EL (cell line): ENCODE measurements at places on chromosomes 11 and 22.

GRCh38 chr11:123945132-123945531 is 1.5 kb upstream of the OR6T1 start:
- DNase-seq = no peak

GRCh38 chr22:30968015-30968923 is at the start of gene MORC2:
Gene MORC2 (minus strand): TSS chr22:30968774. CDS start chr22:30967889, 885 bp downstream.
- no peak for DNase-seq

- DNase-seq = no peak
Measured at GRCh38 chr22:27627901-27628300, 173.7 kb downstream of the MN1 start.

DNA sequence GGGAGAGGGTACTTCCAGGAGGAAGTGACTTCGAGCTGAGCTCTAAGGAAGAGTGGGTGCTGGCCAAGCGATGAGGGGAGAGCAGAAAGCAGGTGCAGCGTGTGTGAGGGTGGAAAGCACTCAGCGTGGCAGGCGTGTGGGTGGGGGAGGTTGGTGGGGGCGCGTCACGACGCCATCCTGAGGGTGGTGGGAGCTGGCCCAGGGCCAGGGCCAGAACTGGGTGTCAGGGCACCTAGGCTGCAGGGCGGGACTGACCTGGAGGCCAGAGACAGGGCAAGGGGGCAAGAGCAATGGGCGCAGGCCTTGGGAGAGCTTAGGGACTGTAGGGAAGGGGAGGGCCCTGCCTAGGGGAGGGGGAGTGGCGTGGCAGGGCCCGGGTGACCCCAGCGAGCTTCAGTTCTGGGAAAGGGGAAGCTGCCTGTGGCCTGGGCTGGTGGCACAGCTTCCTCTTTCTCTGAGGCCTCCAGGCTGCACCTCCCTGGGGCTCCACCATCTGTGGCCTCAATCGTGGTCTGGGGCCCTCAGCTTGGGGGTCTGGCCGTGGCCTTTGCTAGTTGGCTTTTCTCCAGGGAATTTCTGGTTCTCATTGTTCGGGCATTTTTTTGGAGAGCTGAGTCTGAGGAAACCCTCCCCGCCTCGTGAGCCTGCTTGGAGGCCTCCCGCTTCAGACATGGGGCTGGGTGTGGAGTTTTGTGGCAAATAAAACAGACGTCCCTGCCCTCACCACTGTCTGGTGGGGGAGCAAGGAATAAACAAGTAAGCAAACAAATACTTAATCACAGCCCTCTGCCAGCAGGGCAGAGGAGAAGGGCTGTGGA is 8.9 kb downstream of the RELT start:
- DNase-seq = peak; percentile 18
